ENCODE measurements at places on chromosomes 11 and 22.

- no peak for DNase-seq
Measured at GRCh38 chr11:68685656-68686380, 1.5 kb downstream of the GAL start.

DNA sequence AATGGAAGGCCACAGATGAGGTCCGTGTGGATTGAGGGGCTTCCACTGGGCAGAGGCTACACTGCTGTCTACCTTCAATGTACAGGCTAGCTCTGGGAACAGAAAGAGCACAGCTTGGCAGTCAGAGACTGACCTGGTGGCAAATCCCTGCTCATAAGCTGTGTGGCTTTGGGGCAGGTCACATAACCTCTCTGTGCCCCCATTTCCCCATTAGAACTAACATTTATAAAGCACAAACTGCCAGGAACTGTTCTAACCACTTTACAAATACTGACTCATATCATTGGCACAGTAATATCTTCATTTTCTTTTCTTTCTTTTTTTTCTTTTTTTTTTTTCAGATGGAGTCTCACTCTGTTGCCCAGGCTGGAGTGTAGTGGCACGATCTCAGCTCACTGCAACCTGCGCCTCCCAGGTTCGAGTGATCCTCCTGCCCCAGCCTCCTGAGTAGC, 3.1 kb downstream of the FOSL1 start:
- no peak for DNase-seq

- DNase-seq = no peak
Measured at GRCh38 chr22:19187716-19188563, 9.4 kb upstream of the SLC25A1 start.

DNA sequence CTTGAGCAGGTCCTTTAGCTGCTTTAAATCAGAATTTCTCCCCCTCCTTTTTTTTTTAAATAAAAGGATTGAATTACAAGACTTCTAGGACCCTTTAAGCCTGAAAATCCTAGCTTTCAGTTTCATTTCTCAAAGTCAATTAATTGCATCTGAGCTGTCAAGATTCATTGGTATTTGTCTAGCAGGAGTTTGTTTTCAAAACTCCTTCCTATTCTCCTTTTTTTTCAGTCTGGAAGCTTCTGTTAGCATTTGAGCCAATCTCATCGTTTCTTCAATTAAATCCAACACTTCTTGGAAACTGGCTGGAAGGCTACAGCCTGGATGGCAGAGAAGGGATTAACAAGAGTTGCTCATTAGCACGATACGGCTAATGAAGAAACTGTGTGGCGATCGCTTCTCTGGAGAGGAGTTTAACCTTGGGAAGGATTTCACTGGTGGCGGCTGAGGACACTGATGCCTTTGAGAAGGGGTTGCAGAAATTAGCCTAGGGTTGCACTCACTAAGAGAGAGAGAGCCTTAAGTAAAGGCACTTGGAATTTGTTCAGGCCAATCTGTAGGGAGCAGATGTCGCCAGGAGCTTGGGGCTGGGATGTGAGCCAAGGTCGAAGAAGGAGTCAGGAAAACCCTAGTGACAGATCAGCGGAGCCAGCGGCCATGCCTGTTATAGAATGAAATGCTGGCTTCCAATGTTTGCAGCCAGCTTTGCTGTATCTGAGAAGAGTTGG, 43.8 kb upstream of the API5 start:
- DNase-seq = no peak

DNA sequence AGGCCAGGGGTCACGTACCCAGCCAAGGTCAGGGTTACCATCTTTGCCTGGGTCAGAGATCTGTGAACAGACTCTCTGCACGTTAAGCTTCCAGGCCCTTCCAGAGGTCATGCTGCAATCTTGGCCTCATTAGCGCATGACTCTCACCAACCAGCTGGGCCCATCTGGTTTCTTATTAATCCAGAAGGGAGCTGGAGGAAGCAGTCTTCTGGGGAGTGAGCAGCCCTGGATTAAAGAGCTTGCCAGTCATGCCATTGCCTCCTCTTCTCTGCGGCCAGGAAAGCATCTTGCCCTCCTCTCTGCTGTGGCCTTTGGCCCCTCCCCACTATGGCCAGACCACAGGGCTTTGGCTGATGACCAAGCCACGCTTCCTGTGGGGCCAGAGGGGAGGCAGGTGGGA, 57.4 kb downstream of the CHST1 start:
- no peak for DNase-seq

All from SK-N-MC (cell line).